Lower lobe of right lung (tissue), 2 donors: ENCODE measurements at places on chromosomes 2 and 18.

- no peak for DNase-seq
These were observed 180.8 kb downstream of the SLC8A1 start for GRCh38 chr2:40271094-40271493.

GRCh38 chr2:174014699-174015070 lies 49.5 kb upstream of the SP3 start:
- DNase-seq = no peak

- DNase-seq = no peak
These were observed 22.9 kb upstream of the SSB start for GRCh38 chr2:169775765-169776164.

DNA sequence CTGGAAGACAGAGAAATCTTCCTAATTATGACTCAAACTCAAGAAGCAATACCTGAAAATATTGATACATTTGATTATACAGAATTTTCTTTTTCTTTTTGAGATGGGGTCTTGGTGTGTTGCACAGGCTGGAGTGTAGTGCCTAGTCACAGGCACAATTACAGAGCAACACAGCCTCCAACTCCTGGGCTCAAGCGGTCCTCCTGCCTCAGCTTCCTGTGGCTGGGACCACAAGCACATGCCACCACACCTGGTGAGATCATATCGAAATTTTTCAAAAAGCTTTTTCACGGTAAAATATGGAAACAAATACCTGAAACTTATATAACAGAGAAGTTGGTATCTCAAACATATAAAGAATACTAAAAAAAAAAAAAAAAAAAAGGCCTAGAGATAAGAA lies 27.9 kb downstream of the TGFBRAP1 start:
- DNase-seq = no peak

DNA sequence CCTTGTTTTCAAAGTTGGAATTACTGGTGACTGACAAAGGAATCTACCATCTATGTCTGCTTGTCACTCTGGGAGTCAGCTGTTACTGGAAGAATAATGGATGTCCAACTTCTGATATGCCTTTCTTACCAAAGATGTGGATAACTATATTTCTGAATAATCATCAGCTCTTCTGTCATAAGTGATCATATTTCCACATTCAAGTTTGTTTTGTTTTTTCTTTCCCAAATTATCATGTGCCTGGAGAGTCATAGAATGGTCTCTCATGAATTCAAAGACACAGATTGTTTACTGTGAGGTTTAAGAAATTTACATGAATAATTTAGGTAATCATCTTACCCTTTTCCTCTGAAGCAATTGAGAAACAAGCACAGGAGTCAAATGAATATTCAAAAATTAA lies 986.7 kb upstream of the CDH2 start:
- DNase-seq = no peak

- DNase-seq = no peak
These were observed 179.2 kb downstream of the MEMO1 start for GRCh38 chr2:31831585-31831984.

DNA sequence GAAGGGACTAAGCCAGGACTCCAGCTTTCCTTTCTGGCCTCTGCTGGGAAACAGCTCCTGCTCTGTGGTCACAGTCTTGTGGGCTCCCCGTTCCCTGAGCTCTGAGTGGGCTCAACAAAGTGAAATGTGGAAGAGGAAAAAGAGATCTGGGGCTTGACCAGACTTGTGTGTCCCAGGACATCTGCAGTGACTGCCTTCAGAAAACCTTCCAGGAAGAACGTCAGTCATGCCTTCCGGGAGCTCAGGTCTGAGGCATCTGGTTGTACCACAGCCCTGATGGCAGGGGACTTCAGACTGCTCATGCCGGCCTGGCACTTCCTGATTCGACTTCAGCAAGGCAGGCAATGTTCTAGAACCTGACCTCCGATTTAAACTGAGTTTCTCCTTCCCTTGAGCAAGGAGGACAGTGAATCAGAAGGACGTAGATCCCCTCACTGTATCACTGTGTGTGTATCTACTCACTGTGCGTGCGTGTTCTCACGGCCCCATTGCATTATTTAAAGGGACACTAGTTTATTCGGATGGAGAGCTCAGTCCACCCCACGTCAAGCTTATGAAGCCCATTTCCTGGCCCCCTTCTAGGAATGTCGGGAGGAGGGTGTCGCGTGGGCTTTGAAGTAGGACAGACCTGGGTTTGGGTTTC lies 548 bp upstream of the FBLN7 start:
- no peak for DNase-seq

DNA sequence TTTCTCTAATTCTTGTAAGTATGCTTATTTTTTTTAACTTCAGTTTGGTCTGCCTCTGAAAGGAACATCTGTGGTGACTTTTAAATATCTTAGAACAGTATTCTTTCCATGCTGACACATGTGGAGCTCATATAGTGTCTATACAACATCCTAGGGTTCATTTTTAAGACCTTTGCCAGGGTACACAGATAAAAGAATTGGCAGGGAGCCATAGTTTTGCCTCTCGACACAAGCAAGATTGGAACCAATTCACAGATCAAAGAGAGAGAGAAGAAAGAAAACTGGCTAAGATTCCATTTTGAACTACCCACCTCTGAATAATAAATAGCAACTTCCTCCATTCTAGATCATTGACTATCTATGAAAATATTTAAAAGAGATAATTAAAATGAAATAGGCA lies 142.7 kb upstream of the ST6GAL2 start:
- no peak for DNase-seq

- no peak for DNase-seq
These were observed 54.4 kb downstream of the CCDC88A start for GRCh38 chr2:55365303-55365702.

- no peak for DNase-seq
These were observed 223.1 kb downstream of the EXOC6B start for GRCh38 chr2:72602711-72603110.

GRCh38 chr18:77000527-77000926 lies 132.1 kb downstream of the MBP start:
- peak; percentile 74 for DNase-seq

- DNase-seq = no peak
These were observed 133.5 kb downstream of the FAM124B start for GRCh38 chr2:224268441-224268840.

DNA sequence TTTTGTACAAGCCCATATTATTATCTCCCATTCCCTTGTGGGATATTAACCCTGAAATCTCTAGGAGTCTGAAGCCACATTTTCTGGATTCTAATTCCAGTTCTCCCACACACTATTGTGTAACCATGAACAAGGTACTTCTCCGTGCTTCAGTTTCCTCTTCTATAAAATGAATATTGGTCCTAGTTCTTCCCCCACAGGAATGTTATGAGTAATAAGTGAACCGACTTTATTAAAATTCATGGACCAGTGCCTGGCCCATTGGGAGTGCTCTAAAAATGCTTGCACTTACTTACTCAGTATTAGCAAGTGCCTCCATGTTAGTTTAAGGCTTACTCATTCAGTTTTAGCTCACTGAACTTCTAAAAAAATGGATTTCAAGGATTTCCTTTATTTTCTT lies 1.4 kb upstream of the ACMSD start:
- no peak for DNase-seq

- DNase-seq = no peak
These were observed 590.3 kb downstream of the BCL11A start for GRCh38 chr2:59963157-59963556.

GRCh38 chr2:118269408-118270051 lies 181.3 kb downstream of the INSIG2 start:
- peak; percentile 47 for DNase-seq

DNA sequence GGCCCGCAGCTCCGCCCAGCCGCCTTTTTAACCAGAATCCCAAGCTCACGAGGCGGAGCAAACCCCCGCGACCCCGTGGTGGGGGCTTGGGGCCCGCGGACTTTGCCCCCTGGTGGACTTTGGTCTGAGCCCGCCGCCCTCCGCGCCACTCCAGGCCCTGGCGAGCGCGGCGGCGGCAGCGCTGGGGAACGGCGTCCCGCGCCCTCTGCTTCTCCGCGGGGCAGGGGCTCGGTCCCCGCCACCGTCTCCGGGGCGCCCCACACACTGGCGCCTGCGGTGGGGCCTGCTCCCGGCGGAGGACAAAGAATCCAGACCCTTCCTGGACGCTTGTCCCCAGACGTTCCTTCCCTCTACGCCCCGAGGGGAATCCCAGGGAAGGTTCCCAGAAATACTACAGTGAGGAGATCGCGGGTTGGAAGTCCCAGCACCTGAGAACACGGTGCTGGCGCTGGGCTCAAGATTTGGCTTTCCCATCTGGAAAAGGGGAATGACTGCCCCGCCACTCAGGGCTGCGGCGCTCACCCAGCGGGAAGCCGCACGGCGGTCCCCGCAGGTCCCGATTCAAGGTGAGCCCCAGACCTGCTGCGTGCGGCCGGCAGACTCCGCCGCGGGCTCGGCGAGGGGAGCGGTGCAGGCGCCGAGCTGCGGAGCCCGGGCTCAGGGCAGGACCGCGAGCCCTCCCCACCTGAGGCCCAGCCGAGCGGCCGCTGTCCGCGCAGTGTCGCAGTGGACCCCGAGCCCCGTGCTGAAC lies at the start of gene HAAO:
Gene HAAO, minus strand, starts transcription at position 1 of the 751 bp plus-strand sequence. CDS start 47 bp downstream, outside the sequence.
- DNase-seq = peak; percentile 65

GRCh38 chr2:145984580-145984979 lies 1464.7 kb upstream of the ZEB2 start:
- DNase-seq = no peak

DNA sequence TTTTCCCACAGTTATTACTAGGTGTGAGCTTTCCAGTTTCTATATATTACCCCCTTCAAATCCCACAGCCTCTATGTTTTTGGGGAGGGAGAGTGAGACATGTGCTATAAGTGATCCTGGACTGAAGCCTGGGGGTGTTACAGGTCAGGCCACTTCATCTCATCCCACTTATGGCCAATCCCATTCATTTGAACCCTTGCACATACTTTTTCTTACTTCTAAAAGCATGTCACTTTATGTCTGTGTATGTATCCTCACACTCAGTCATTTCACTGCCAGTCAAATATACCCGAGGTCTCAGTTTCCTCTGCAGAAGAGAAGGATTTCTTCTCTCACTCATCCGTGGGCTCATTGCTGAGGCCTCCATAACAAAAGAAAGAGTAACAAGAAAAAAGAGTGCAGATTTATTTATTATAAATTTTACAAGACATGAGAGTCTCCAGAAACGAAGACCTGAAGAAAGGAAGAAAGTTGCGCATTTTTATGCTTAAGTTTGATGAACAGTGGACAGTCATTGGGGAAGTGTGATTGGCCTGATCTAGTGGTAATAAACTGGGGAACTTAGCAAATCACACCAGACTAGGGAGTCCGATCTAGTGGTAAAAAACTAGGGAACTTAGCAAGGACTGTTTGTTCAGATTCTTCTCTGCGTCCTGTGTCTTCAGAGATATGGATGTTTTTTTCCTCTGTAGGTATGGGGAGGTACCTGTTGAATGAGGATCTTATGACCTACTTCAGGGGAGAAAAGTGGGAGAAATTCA lies 52.1 kb downstream of the ICOS start:
- DNase-seq = no peak

- no peak for DNase-seq
These were observed 76.0 kb downstream of the HS1BP3 start for GRCh38 chr2:20574930-20575329.

DNA sequence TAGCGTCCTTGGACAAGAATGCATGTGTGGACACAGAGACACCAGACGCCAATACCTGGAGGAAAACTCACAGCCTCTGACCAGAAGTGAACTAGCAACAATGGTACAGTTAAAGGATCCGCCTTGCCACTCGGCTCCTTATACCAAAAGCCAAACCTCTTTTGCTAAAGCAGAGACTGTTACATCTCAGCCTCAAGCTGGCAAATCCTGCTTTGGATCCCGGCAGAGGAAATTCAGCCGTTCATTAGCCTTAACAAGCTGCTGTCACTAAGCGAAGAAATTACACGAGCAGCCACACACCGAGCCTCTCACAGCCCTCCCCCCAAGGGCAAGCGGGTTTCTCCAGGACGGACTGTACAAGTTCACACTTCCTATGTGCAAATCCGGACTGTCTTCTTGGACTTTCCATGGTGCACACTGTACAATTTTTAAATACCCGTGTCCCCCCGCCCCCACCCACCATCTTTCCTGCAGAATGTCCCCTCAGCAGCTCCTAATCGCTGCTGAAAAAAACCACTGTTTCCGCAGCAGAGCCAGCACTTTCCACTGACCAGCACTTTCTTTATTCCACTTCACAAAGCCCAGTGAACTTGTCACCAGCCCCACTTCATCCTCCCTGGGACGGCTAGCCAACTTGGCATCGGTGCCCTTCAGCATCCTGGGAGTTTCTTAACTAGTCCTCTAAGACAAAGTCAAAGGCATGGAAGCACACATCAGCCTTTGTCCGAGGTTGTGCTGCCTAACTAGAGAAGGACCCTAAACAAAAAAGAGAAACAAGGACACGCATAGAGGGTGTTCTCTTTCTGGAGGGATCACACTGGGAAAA lies 1.5 kb downstream of the KLF7 start:
- peak; percentile 74 for DNase-seq

- peak; percentile 9 for DNase-seq
These were observed 46.4 kb downstream of the PCBP1 start for GRCh38 chr2:70133491-70134322.

DNA sequence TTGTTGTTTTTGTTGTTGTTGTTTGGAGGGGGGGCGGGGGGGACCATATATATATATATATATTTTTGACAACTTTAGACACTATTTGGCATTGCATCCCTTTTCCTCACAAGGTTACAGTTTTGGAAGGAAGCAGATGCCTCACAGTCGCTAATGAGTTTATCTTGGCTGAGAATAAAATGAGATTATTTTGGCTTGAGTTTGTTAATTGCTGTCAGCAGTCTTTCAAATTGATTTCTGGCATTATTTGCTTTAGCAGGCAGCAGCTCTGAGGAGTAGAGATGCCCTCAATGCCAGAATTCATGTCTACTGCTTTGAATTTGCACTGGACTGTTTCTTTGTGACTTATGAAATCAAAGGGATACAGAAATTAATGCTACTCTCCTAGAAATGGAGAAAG lies 595.2 kb upstream of the HNMT start:
- DNase-seq = no peak

DNA sequence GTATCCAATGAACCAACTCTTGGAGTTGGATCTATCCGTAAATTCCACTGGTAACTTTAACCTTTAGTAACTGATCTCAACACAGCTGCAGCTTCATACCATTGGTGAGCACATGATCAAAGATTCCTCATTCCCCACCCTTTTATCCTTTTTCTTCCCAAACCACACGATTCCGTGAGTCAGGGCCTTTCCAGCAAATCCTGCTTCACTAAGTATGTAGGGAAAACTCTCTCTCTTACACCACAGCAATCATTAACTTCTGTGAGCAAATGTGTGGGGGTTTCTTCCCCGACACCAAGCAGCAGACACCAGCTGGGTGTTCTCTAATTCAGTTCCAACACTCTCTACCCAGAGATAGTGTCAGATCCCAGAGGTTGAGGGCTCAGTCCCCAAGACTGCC lies 23.5 kb downstream of the ELP2 start:
- no peak for DNase-seq
